ENCODE measurements at places on chromosomes 12 and 14.
A peak's percentile ranks its signal among the peaks of the same experiment; 100 is the strongest.

- no peak for DNase-seq
Measured at GRCh38 chr12:123998344-123998990, 25.5 kb downstream of the ZNF664 start.

- DNase-seq, result peak; percentile 61
Measured at GRCh38 chr12:120496413-120497340, 764 bp downstream of the DYNLL1 start.

- no peak for DNase-seq
Measured at GRCh38 chr12:122227341-122227740, 1.5 kb upstream of the DIABLO start.

DNA sequence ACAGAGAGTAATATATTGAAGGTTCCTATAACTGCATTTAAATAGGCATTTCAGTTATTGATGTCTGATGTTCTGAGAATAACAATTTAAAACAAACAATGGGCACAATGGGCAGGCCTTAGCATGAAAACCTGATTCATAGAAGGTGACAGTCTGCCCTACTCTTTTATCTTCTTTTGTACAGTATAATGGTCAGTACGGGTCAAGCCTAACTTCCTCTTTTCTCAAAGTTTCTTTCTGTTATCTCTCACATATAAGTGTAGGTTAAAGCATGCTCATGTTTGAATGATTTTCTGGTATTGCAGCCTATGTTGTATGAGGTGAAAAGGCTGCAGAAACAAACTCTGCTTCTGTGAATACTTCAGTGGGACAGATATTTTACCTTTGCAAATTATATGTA is 14.2 kb downstream of the FKBP3 start:
- no peak for DNase-seq

DNA sequence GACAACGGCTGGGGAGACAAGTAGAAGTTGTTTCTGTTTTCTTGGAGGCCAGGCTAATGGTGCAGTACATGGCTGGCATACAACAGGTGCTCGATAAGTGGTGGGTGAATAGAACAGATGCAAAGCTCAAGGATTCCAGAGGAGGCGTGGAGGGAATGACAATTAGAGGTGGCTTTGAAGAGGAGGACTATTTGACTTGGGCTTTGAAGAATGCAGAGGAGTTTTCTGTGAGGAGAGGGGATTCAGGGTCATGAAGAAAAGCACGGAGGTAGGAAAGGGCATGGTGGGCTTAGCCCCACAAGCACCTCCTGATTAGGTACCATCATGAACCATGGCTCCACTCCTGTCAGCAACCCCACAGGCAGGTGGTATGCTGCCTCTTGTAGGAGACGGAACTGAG is 142.3 kb downstream of the RBM19 start:
- no peak for DNase-seq

GRCh38 chr14:58119381-58119780 is 32.6 kb downstream of the ARMH4 start:
- no peak for DNase-seq

DNA sequence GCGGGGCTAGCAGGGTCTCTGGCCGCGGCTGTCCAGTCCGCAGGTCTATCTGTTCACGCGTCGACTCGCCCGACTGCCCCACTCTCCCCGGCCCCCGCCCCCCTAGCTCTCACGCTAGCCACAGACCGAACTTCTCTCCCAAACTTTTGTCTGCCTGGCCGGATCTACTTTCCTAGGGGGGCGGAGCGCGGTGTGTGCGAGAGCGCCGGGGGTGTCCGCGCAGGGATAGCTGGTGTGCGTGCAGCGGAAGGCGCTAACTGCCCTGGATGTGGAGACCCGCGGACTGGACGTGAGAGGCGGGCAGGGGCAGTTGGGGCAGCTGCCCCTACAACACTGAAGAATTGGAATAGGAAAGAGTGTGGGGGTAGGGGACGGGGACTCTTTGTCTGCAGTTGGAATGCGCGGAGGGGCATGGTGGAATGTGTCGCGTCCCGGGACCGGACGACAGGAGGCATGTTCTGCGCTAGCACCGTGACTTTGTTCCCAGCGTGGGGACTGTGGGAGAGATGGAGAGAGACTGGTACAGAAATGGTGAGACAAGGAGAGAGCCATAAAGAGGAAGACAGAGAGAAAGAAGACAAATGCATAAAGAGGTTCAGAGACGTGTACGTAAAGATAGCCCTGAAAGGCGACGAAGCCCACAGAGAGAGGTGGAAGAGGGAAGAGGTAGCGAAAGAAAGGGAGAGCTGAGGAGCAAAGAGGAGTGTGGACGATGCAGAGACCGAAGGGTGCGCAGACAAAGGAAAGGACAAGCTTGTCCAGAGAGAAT is at the start of gene AJUBA:
Gene AJUBA, minus strand, starts transcription at position 75 of the 769 bp plus-strand sequence. CDS start 285 bp downstream, outside the sequence.
- peak; percentile 85 for DNase-seq

DNA sequence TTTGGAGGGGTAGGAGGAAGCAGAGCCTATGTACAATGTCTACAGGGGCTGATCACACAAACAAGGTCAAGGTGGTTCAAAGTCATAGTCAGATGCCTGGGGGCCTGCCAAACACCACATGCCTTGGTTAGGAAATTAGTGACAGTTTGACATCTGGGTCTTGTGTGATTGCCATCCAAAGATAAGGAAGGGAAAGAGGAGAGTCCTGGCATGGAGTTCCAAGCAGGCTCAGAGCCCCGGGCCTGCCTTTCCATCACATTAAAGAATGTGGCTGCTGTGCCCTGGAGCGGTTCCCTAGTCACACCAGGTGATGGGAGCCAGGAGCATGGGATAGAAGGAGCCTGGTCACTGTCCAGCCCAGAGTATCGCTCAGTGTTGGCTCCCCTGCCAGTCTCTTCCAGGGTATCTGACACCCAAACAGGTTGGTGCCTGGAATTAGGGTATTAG is 53.6 kb upstream of the BCL2L14 start:
- no peak for DNase-seq

- DNase-seq, result no peak
Measured at GRCh38 chr12:63206494-63206893, 55.5 kb upstream of the AVPR1A start.

- no peak for DNase-seq
Measured at GRCh38 chr14:91533623-91534022, 23.5 kb upstream of the PPP4R3A start.

Data from iPS-NIHi11 (cell line).